ENCODE measurements at places on chromosomes 1 and 21. TPM values are rescaled to one million over a fixed set of nuclear protein-coding genes. Genes with fewer than 3 reads are reported as not detected.

Gene RHCE
- 0.09 TPM for total RNA-seq

Gene SMPDL3B
- 1.5 TPM for total RNA-seq

Gene HFM1
- total RNA-seq = not detected

Gene RHOU
- 6.4 TPM for total RNA-seq

Gene HCN3
- 6.4 TPM for total RNA-seq

Gene SHE
- 0.16 TPM for total RNA-seq

Gene OPRD1
- 0.02 TPM for total RNA-seq

Data from A549 treated with GW870086 at 1 μM for 4 hours (cell line).